Left ventricle myocardium inferior (tissue), 1 donor: ENCODE measurements at places on chromosomes 2 and 18.

GRCh38 chr2:231930593-231931281 is 4.5 kb upstream of the NPPC start:
- H3K36me3 ChIP-seq: no peaks in the 10 kb centered on the region
- H3K4me1 ChIP-seq: peaks cover 34% of the 10 kb centered on the region
- peak overlapping the region; percentile 81 for H3K27ac ChIP-seq
- no peak overlapping the region for H3K4me3 ChIP-seq
- peak; percentile 74 for DNase-seq
- peaks cover 58% of the 10 kb centered on the region for H3K27me3 ChIP-seq

DNA sequence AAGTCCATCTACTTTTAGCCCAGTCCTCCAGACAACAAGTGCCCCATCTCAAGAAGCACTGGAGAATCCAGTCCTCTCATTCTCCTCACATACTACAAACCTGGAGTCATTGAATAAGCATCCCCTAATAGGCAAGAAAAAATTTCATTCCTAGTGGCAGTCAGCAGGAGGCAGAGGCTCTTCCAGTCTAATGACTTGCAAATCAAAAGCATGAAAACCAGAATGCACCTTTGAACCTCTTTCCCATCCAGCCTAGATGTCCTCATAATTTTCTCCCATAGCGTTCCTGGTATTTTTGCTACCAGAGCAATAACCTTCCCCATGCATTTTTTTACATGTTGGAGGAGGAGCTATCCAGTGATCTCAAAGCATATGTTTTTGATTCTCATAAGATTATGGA is 252.6 kb downstream of the TTC32 start:
- H3K36me3 ChIP-seq: no peaks in the 10 kb centered on the region
- no peak overlapping the region for H3K4me3 ChIP-seq
- peak overlapping the region; percentile 74 for H3K27ac ChIP-seq
- no peaks in the 10 kb centered on the region for H3K27me3 ChIP-seq
- no peak for DNase-seq

GRCh38 chr2:111535404-111535803 is 348.6 kb downstream of the ANAPC1 start:
- H3K4me1 ChIP-seq: peaks cover 13% of the 10 kb centered on the region
- peaks cover 7% of the 10 kb centered on the region for H3K27me3 ChIP-seq
- H3K27ac ChIP-seq: no peak overlapping the region
- no peak for DNase-seq
- no peak overlapping the region for H3K4me3 ChIP-seq
- H3K36me3 ChIP-seq: no peaks in the 10 kb centered on the region

DNA sequence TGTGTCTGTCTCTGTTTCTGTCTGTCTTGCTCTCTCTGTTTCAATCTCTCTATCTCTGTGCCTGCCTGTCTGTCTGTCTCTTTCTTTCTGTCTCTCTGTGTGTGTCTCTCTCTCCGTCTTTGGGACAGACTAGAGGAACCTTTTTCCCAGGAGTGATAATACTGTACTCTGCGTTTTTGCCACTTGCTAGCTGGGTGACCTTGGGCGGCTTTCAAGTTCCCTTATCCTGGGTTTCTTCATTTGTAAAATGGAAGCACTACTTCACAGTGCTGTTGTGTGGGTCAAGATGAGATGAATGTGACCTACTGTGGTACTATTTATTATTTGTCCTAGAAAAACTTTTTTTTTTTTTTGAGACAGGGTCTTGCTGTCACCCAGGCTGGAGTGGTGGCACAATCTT is 42.4 kb downstream of the HPCAL1 start:
- H3K4me1 ChIP-seq: peaks cover 65% of the 10 kb centered on the region
- no peaks in the 10 kb centered on the region for H3K36me3 ChIP-seq
- no peaks in the 10 kb centered on the region for H3K27me3 ChIP-seq
- no peak for DNase-seq
- no peak overlapping the region for H3K4me3 ChIP-seq

DNA sequence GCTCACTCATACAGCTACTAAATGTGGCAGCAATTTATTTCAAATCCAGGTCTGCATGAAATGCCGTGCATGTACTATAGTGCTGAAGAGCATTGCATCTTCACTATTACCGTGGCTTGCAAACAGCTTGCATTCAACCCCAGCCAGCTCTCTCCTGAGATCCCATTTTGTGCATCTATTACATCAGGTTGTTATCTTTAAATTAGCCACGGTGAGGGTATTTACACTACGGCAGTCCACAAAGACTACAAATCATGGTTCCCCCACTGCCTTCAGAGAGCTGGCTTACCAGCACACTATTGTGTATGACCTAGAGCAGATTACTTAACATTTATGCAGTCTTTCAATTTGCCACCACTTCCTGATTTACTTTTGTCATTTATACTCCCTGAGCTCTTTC is 621.3 kb upstream of the LRATD1 start:
- no peaks in the 10 kb centered on the region for H3K4me1 ChIP-seq
- no peak overlapping the region for H3K27ac ChIP-seq
- no peaks in the 10 kb centered on the region for H3K36me3 ChIP-seq
- DNase-seq: no peak
- no peaks in the 10 kb centered on the region for H3K27me3 ChIP-seq
